ENCODE measurements at places on chromosomes 16 and 17.

GRCh38 chr16:86584726-86585721, 6.7 kb downstream of the FOXL1 start:
- no peak for DNase-seq

DNA sequence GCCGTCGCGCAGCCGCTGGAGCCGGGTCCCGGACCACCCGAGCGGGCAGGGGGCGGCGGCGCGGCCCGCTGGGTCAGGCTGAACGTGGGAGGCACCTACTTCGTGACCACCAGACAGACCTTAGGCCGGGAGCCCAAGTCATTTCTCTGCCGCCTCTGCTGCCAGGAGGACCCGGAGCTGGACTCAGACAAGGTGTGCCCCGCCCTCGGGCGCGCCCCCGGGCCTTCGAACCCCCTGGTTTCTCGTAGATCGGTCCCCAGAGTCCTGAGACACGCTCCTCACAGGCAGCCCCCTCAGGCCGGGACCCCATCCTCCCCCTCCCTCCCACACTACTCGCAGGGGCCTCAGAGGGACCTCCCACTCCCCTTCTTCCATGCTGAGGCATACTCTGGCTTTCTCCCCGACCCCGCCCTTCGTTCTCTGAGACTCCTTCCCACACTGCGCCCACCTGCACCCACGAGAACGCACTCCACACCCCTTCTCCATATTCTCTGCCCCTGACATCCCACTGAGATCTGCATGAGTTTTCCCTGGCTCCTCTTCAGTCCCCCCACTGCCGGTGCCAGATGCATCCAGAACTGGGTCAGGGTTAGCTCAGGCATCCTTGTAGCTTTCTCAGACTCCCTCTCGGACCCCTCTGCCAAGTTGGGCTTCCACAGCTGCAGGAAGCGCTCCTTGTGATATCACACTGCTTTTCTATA, 523 bp downstream of the KCTD2 start:
- DNase-seq, result peak; percentile 44

- DNase-seq, result peak; percentile 93
Measured at GRCh38 chr16:72832621-72833248, 215.2 kb downstream of the ZFHX3 start.

- no peak for DNase-seq
Measured at GRCh38 chr17:4195306-4195705, 52.3 kb downstream of the CYB5D2 start.

DNA sequence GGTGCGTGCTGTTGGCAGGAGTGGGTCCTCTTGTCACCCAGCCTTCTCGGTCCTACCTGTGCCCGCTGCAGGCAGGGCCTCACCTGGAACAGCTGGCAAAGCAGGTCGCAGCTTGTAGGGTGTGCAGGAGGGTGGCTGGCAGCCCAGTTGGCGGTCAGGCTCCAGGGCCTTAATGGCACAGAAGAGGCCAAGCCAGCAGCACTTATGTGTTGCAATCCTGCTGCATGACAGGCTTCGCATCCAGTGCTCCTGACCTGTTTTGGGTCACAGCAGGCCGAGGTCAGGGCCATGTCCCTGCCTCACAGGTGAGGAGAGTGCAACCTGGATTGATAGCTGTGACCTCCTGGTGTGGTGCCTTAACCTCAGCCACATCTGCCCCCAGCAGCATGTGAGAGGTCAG, 31.9 kb downstream of the ZC3H18 start:
- no peak for DNase-seq

GRCh38 chr16:78325468-78326352, 226.3 kb downstream of the WWOX start:
- no peak for DNase-seq

GRCh38 chr17:68441070-68441770, 16.1 kb downstream of the WIPI1 start:
- DNase-seq, result no peak

DNA sequence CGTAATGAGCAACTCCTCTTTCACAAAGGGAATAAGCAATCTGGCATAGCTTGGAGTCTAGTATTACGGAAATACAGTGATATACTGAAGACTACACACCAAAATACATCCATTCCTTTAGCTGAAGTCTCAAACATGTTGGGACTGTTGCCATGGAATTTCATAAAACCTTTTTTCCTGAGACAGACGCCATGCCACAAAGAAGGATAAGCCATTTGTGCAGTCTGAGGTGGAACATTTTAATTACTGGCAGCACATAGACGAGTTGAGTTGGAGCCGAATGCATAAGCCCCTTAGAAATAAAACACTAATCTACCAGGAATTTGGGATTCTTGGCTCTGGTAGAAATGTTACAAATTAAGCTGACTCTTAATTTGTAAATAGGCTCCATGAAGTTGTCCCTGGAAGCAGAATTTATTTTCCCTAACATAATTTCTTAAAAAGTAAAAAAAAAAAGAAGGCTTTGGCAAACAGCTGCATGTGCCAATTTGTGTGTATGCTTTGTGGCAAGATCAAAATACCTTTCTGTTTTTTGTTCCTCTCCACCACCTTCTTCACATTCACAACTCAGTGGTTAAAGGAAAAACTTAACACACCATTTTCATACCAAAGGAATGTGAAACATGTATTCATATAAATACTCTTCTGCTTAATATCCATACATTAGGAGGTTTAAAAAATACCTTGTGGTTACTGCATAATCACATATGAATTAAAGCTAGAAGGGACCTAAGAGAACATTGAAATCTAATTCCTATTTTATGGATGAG, 25.5 kb downstream of the GRB7 start:
- DNase-seq, result no peak

DNA sequence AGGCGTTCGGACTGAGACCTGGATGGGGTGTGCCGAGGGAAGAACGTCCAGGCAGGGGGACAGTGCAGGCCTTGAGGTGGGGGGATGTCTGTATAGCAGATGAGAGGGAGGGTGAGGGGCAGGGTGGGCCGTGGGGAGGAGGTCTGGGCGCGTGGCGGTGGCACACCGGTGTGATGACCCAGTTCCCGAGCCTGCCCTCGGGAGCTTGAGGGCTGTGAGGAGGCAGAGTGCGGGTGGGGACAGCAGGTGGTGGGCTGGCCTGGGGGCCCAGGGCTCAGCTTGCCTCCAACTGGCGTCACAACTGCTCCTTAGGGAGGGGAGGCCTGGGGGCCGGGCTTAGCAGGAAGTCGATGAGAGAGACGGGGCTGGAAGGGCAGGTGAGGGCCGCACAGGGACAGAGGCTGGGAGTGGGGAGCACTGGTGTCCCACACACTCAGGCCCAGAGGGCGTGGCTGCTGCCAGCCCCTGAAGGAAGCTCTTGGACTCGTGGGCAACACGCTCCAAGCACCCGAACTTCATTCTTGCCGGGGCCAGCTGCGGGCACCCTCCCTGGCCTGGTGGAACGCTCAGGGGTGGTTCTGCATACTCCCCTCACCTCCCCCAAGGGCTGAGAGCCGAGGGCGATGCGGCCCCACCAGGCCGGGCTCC, 6.5 kb downstream of the CACNA1H start:
- DNase-seq, result no peak

GRCh38 chr16:86398622-86399021, 111.7 kb upstream of the FOXF1 start:
- no peak for DNase-seq

GRCh38 chr16:85678016-85678415, 10.7 kb downstream of the GINS2 start:
- DNase-seq, result no peak

DNA sequence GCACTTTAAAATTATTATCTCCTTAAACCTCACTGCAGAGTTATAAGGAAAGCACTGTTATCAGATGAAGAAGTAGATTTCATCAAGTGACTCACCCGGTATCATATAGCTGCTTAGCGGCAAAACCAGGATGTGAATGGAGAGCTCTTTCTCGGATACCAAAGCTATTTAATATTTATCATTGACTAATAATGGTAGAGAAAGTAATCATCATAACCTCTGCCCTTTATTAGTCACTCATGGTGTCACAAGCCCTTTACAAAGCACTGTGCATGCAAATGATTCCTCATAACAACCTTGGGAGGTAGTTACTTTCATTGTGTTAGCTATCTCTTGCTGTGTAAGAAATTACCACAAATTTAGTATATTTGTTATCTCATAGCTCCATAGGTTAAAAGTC, 592.9 kb downstream of the MAF start:
- no peak for DNase-seq

DNA sequence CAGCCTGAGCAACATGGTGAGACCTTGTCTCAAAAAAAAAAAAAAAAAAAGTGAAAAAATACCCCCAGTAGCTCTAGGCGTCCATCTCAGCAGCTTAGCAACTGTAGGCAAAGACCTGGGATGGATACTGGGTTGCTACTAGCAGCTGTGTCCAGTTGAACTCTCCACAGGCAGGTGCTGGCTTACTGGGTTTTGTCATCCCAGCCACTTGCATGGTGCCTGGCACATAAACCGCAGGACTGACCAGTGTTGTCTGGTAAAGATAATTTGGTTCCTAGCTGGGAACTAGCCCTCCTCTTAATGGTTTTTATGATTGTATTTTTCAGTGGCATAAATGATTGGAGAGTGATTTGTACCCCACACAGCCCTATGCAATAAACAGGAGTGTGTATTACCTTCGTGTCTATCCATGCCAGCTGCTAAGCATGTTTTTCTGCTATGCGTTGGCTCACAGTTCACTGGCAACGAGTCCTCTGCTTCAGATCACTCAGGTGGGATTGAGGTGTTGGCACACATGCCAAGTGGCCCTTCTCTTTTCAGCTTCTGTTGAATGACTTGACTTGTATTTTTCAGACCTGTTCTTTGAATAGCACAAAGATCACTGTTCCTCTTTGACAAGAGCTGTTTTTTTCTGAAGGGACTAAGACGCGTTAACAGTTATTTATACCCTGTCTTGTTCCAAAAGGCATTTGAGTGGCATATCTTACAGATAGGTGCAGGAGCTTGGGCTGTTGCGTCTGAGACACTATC, 352.9 kb downstream of the SNX29 start:
- DNase-seq, result no peak

GRCh38 chr17:60398227-60398959, 6.5 kb upstream of the USP32 start:
- DNase-seq, result no peak

GRCh38 chr17:47813512-47814031, 8.0 kb downstream of the OSBPL7 start:
- peak; percentile 7 for DNase-seq

DNA sequence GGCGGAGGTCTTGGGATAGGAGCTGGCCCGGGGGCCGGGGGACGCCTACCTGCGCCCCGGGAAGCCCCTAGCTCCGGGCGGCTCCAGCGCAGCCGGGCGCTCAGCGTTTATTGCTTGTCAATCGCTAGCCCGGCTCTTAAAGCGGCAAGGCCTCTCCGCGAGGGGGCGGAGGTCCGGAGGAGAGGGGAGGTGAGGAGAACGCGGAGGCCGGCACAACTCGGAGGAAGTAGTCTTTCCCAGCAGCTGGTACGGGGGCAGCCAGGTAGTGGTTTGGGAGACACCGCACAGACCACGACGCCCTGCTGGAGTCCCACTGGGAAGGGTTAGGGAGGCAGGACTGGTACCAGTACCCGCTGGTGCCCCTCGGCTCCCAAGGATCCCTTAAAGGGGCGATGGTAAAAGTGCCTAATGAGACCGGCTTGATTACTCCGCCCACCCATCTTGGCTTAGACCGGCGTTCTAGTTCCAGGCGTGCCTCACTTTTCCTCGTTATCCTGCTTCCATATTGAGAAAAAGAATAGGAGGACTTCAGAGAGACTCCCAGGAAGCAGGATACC, at the start of gene MPP2:
Gene MPP2 (minus strand): TSS at position 112 of the 557 bp plus-strand sequence. CDS start 3,076 bp downstream, outside the sequence.
- DNase-seq, result peak; percentile 88

DNA sequence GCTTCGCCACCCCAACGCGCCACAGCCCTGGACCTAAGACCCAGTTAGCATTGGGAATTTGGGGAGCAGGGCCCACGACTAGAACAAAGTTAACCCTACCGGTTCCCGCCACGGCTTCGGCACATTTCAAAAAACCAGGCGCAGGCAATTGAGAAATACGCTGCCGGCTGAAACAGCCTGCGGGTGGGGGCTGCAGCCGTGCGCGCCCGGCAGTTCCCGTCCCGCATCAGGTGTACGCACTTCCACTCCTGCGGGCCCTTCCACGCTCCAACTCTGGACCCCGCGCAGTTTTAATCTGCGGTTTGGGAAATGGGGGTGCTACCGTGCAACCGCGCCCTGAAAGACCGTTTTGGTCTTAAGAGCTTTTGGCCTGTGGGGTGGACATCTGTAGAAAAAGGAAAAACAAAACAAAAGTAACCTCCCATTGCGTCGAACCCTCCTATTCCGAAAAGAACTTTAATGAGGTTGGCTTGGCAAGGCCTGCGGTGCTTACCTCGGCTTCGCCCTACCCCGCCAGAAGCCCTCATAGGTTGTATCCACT, 7.1 kb downstream of the IRX5 start:
- no peak for DNase-seq

- DNase-seq, result no peak
Measured at GRCh38 chr17:81228834-81229665, 6.3 kb upstream of the CEP131 start.

DNA sequence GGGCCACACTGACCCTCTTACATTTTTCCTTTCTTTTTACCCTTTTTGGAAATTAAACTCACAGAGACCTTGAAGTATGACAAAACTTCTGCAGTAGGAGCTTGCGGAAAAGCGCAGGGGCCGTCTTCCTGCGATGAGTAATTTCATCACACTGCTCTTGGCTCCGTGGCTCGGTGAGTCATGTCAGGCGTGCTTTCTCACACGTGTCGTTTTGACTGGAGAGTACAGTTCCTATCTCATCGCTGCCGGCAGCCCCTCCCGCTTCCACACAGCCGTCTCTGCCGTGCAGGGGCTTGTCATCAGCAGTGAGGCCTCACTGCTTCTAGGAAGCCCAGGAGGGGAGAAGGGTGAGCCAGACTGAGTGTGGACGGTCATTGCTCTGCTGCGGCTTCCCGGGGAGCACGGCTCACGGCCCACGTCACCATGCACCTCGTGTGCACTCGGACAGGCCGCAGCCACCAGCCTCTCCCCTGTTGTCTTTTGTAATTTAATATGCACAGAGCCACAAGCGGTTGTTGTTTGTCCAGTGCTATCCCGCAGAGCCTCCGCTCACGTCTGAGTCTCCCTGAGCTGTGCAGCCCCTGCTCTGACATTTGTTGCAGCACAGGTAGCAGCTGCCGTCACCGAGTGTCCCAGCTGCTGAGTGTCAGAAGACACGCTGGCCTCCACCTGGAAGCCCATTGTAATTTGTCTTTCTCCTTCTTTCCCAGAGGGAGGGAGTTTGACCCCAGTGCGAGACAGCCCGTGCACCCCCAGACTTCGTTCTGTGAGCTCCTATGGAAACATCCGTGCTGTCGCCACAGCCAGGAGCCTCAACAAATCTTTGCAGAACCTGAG, 99.4 kb upstream of the CHMP6 start:
- DNase-seq, result no peak

DNA sequence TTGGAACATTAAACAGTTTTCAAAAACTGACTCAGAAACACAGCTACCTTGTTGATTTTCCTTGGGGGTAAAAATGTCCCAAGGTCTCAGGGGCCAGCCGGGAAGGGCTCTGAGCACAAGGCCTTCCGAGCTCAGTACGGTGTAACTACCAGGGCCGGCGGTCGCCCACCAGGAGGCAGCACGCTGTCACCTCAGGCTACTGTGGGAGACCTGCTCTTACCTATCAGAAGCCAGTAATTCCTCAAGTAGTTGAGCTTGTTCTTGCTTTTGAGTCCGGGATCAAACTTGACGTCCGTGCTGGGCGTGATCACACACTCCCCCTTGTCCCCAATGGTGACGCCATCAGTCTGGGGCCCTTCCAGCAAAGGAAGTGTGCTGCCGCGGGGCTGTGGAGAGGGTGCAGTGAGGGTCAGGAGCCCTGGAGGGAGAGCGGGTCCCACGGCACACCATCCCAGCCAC, 43.4 kb upstream of the ICAM2 start:
- DNase-seq, result peak; percentile 84

Data from WTC11 (cell line).